Stimulated activated CD8-positive, alpha-beta memory T cell treated with anti-CD3 and anti-CD28 coated beads, Interleukin-12 subunit alpha, Interleukin-12 subunit beta, amount 100 ng/mL, for 4 hours (primary cell): ENCODE measurements at places on chromosomes 16 and 17.

DNA sequence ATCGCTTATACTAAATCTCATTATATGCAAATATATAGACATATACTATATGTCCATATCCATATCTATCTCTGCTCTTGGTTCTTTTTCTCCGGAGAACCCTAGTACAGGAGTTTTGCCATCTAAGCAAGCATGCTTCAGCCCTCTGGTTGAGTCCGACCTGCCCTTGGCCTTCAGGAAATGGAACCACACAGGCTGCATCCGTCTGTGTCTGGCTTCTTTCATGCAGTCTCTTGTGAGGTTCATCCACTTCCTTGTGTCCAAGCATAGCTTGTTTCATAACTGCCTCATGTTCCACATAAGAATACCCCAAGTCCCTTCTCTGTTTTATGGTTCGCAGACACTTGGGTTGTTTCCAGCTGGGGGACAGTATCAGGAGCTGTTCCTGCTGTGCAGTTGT lies 16.8 kb downstream of the SNX20 start:
- no peak for DNase-seq

DNA sequence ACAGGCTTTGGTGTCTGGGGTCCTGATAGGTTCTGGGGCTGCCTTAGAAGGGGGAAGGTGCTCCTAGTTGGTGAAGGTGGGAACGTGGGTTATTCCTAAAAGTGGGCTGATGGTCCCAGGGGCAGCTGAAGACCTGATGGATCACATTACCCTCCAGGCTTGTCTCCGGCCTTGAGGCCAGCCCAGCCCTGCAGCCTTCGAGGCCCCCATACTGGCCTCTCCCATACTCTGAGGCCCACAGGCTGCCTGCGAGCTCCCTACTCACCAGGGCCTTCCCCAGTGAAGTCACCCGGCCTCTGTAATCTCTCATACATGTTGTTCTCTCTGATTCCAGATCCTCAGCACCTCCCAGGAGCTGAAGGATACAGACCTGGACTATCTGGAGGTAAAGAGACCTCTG lies 2.7 kb downstream of the RNF112 start:
- no peak for DNase-seq

- DNase-seq: no peak
Observed at GRCh38 chr17:50149091-50149416, 1.4 kb downstream of the PPP1R9B start.

DNA sequence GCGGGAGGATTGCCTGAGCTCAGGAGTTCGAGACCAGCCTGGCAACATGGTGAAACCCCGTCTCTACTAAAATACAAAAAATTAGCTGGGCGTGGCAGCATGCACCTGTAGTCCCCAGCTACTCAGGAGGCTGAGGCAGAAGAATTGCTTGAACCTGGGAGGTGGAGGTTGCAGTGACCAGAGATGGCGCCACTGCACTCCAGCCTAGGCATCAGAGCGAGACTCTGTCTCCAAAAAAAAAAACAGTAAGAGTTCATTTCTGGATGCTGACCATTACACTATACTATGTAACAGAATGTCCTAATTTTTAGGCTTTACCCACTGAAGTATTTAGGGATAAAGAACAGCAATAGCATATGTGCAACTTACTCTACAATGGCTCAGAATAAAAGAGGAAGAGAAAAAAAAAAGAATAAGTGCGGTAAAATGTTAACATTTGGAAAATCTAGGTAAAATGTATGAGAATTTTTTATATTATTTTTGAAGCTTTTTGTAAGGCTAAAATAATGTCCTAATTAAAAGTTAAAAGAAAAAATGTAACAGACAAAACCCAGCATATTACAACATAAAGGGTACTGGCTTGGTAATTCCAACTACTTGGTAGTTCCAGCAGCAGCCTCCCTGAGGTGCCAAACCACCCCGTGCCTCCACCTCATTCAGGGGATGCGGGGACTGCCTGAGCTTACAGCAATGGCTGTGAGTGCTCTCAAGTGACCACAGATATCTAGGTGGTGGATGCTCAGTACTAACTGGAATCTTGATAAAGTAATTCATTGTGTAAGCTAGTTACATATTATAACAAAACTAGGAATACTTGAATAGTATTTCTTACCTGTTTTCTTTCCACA lies 10.9 kb downstream of the COPS3 start:
- no peak for DNase-seq

GRCh38 chr17:37130984-37131446 lies 182.3 kb downstream of the AATF start:
- no peak for DNase-seq

DNA sequence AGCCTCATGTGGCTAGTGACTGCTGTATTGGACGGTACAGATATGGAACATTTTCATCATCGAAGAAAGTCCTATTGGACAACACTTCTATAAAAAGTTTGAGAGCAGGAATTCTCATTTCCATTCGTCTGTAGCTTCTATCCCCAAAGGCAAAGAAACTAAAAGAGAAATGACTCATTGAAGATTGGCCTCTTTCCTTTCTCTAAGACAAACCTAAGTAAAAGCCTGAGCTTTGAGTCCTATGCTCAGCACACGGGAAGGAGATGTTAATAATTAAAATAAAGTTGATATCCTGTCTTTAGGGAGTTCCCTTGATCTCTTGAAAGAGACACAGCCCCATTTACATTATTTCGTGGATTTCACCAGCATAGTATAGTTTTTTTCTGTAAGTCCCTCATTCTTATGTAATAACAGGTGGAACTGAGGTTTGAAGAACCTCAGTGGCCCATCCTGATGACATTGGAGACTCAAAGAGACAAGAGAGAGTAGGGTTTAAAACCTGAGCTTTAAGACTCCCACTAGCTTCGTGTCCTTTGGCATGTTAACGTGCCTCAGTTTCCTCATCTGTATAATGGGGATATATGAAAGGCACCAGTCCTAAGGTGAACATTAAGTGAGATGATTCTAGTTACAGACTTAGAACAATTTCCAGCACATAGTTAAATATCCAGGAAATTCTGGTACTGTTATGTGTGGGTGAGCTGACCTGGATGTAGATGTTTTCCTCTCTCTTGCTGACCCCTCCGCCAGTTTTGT lies 174.0 kb downstream of the IRX3 start:
- DNase-seq: no peak

- DNase-seq: no peak
Observed at GRCh38 chr16:58306327-58306726, 11.5 kb upstream of the PRSS54 start.

GRCh38 chr16:18827890-18828289 lies 26.5 kb upstream of the ARL6IP1 start:
- DNase-seq: no peak

DNA sequence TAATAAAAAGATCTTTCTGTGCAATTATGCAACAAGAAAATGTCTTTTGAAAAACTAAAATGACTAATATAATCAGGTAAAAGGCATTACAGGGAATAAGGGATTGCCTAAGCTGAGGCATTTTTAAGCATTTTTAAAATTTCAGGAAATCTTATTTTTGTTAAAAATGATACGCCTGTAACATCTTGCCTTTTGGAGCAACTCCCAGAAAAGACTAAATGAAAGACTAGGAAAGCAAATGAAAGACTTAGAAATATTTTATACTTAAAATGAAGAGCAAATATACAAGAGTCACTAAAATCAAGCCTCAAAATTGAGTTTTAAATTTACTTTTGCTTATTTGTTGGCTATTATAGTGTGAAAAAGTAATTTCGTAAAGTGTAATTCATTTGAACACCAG lies 55.8 kb downstream of the DUSP14 start:
- no peak for DNase-seq
